SJCRH30 (cell line): ENCODE measurements at places on chromosomes 13 and 19.
A peak's percentile ranks its signal among the peaks of the same experiment; 100 is the strongest.

DNA sequence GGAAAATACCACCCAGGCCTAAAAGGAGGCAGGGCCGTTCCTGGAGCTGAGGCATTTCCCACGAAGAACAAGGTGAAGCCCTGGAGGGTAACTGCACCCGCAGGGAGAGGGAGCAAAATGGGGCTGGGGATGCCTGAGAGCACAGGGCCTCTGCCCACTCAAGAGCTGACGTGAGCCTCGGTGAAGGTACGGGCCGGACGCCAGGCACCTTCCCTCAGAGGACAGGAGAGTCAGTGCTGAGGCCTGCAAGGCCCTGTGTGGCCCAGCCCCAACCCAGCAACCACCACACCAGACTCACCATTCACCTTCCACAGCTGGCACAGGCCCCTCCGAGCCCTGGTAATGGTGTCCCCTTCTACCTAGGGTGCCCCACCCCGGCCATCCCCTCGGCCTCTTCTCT, 36.3 kb downstream of the DNMT1 start:
- no peak for DNase-seq

DNA sequence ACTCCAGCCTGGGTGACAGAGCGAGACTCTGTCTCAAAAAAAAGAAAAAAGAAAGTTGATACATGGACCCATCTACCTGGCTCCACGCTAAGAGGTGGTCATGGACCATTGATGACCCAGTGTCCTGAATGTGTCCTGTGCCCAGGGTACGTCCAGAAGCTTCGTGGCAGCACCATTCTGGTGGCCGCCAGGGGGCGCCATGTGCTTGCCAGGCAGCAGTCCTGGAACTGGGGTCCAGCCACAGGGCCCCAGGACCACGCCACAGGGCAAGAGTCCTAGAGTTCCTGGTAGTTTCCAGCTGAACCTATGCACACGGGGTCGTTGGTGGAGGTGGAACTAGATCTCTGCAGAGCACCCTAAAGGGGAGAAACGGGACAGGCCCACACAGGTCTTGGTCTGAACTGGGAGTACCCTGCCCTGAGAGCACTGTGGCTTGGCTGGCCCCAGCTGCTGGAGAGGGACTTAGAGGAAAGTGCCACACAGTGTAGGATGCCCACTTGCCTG, 19.9 kb upstream of the FBXO27 start:
- peak; percentile 73 for DNase-seq

- DNase-seq, result peak; percentile 82
Observed at GRCh38 chr13:41552031-41552430, 94.7 kb downstream of the RGCC start.

GRCh38 chr19:45451131-45451849, 16.5 kb upstream of the FOSB start:
- DNase-seq, result peak; percentile 36

DNA sequence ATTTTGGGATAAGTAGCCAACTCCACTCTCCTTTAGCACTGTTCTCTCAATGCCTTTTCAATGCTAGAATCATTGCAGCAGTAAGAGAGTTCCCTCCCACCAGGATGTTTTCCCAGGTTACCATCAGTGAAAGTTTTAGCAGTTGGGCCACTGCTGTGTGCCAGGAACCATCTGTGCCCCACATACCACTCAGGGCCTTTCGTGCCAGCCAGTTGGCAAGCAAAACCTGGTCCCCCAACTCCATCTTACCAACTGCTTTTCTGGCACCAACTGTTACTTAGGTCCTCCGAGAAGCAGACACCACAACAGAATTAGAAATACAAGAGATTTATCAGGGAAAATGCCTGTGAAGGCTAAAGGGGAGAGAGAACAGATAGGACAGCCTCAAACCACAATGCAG, 533.4 kb upstream of the NBEA start:
- no peak for DNase-seq

- DNase-seq, result peak; percentile 75
Observed at GRCh38 chr13:73835138-73835721, 299.0 kb downstream of the KLF12 start.
